ENCODE measurements at places on chromosomes 6 and 20.

- DNase-seq: no peak
These were observed 52.5 kb upstream of the ADGRG6 start for GRCh38 chr6:142249266-142249665.

- no peak for DNase-seq
These were observed 117.3 kb downstream of the EYA2 start for GRCh38 chr20:47011984-47012383.

GRCh38 chr20:415820-416322 lies 7.8 kb downstream of the RBCK1 start:
- DNase-seq: no peak

DNA sequence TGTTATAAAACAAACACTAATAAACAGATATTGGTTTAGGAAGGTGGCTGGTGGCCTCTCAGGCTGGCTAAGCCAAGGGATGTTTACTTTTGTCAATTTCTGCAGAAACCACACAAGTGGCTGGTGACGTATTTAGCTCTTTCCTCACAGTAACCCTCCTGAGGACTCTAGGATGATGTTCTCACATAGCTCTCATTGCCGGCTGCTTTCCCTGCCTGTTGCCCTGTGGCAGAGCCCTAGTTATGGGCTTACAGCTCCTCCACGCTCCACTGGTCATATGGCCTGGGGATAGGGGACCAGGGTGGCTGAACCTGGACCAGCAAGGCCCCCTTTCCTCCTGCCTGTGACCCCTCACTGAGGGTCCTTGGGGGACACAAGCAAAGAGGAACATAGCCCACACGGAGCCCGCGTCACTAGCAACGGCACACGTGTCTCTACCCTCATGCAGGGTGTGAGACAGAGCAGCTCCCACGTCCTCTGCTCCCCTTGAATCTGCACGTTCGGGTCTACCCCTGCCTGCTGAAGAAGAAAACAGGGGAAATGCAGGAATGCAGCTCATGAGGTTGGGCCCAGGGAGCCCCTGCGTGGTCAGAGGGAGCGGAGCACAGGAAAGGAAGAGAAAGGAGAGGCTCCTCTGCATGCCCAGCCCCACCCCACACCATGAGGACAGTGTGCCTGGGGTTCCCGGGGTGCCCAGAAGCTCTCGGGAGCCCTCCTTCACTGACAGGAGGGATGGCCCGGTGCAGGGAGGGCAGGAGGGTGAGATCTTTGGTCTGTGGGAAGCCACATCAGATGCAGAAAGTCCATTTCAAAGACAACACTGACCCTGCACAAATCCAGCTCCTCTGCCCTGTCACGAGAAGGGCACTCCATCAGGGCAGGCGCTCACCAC lies 13.9 kb downstream of the RAMACL start:
- DNase-seq: no peak

- DNase-seq: peak; percentile 74
These were observed 1.3 kb downstream of the C20orf144 start for GRCh38 chr20:33663161-33664084.

GRCh38 chr6:5403609-5404008 lies 142.3 kb downstream of the FARS2 start:
- DNase-seq: no peak

GRCh38 chr20:60283281-60283680 lies 325.1 kb downstream of the CDH26 start:
- DNase-seq: no peak

DNA sequence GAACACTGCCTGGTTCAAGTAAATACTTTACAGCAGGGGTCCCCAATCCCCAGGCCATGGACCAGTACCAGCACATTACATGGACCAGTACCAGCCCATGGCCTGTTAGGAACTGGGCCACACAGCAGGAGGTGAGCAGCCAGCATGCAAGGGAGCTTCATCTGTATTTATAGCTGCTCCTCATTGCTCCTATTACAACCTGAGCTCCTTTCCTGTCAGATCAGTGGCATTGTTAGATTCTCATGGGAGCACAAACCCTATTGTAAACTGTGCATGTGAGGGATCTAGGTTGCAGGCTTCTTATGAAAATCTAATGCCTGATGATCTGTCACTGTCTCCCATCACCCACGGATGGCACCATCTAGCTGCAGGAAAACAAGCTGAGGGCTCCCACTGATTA lies 12.0 kb upstream of the RBPJL start:
- DNase-seq: no peak

DNA sequence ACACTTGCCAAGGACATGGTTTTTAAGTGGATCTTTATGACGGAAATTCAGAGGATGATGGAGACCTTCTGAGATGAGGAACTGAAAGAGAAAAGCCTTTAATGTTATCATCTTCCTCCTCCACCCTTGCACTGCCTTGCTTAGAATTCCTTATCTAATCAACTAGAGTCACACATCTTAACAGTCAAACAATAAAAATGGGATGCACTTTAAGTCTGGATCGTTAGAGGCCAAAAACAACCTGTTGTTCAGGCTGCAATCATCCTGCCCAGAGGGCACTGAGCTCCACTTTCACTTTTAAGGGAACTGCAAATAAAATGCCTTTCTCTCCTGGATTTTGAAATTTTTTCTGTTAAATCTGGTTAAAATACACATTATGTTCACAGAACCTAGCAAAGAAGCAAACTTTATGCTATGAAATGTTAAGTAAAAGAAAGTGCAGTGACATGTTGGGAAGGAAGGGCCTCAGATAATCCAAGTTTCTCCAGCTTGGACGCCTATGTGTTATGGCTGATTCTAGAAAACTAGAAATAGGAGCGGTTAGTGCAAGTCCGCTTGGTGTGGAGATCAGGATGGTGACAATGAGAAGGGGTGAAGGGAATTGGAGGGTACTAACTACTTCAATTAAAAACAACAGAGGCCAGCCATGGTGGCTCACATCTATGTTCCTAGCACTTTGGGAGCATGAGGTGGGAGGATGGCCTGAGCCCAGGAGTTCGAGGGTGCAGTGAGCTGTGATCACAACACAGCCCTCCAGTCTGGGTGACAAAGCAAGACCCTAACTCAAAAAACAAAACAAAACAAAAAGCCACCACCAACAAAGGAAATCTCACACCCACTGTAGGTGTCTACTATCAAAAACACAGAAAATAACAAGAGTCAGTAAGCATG lies 66.4 kb upstream of the KIF13A start:
- no peak for DNase-seq

- no peak for DNase-seq
These were observed 771.2 kb downstream of the KIF16B start for GRCh38 chr20:15802020-15802419.

DNA sequence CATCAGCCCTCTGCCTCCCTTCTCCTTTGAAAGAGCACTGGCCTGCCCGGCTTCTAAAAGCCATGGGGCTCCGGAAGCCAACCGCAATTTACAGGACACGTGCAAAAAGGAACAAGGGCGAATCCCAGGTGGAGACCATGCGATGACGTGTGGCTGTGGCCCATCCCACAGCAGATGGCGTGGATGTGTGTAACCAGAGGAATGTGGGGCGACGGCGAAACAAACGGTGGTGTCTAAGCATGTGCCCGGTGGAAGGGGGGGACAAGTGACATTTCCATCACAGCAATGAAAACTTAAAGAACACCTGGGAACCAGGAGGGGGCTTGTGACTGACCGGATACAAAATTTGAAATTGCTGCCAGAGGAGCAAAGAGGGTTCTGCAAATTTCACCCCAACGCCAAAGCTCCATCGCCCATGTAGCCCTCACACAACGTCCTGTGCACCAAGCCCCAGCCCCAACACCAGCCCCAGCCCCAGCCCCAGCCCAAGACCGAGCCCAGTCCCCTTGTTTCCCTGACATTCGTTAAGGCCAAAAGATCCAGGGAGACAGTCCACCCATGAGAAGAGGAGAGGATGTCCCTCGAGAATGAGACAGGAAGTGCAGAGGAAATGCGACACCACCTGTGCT lies 159.7 kb upstream of the ZNF337 start:
- no peak for DNase-seq

DNA sequence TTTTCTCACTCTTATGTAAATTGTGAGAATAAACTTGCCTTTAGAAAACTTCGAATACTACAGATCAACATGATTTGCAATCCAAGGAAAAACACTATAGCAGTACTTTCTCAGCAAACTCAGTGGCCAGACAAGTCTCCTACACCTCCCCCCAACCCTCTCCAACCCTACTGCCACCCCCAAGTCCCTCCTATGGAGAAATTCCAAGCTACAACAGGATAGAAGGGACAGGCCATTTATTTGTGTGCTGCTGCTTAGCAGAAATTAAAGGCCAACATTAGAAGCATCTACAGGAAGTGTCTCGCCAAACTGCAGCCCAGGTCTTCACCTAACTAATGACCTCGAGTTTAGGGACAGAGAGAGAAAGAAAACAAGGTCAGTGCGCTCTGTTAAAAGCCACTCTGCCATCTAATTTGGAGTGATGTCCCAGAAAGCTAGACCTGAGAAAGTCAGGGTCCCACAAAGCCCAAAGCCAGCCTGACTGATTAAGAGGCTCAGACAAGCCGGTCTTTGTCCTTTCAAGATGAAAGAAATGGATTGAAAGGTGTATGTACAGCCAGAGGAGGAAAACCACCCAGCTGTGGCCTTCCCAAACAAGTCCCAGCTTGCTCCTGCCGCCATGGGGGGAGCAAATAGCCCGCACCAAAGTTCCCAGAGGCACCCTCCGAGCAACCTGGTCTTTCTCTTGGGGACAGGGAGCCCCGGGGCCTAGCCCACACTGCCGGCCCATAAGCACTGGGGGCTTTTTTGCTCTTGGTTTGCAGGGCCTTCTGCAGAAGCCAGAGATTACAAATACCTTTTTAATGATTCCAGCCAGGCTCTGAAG lies 3.4 kb downstream of the BMP7 start:
- no peak for DNase-seq

- no peak for DNase-seq
These were observed 1004.9 kb upstream of the ADGRB3 start for GRCh38 chr6:67630146-67630545.

- DNase-seq: no peak
These were observed 17.4 kb downstream of the CST7 start for GRCh38 chr20:24966317-24967012.

DNA sequence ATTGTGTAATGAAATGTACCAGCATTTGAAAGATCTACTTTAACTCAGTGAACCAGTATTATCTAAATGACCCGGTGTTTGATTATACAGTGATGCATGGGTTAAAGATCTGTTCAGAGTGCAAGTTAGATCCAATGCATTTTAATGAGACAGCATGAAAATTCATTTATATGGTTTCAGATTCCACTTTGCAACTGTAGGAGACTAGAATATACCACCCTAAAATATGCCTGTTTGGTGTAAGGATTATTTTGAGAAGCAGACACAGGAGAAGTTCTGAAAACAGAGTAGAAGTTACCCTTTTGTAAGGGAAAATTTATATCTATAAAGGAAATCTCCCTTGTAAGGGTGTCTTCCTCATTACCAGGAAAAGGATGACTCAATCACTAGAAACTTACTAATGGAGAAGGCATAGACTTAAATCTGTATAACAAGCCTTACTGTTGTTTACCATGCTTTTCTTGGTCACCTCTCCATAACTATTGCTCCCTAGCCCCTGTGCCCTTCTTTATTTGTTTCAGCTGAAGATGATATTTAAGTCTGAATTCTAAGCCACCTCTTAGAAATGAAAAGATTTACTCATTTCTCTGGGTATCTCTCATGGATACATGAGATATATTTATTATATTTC lies 105.4 kb downstream of the NCOA3 start:
- no peak for DNase-seq

GRCh38 chr6:111461860-111462259 lies 21.2 kb downstream of the REV3L start:
- no peak for DNase-seq

DNA sequence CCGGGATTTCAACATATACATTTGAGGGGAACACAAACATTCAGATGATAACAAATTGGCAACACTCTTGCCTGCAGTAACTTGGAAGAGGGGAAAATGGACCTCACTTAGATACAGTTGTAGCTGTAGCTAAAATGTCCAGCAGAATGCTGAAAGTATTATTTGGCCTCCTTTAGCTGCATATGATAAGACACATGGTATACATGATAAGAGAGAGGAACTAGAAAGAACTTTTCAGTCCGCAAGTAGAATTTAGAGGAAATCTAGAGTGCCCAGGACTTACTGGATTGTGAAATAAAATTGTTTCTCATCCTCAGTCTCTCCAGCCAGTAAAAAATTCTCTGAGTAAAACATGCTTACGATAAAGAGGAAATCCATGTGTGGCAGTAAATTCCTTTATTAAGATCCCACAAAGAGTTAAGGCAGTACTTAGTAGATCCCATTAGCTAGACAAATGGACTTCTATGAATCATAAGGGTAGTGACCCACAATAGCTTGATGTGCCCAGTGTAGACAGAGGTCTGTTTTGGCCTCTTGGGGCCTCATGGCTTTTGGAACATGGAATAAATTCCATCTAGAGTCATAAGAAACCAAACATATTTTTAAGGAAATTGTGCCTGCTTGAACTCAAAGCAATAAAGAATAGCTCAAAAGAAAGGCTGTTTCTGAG lies 87.9 kb upstream of the RBM24 start:
- no peak for DNase-seq

- DNase-seq: no peak
These were observed 36.5 kb upstream of the RFPL4B start for GRCh38 chr6:112310439-112311125.

GRCh38 chr6:12957321-12958051 lies 240.9 kb downstream of the PHACTR1 start:
- DNase-seq: no peak

GRCh38 chr6:170416303-170416702 lies 109.7 kb downstream of the FAM120B start:
- DNase-seq: no peak

DNA sequence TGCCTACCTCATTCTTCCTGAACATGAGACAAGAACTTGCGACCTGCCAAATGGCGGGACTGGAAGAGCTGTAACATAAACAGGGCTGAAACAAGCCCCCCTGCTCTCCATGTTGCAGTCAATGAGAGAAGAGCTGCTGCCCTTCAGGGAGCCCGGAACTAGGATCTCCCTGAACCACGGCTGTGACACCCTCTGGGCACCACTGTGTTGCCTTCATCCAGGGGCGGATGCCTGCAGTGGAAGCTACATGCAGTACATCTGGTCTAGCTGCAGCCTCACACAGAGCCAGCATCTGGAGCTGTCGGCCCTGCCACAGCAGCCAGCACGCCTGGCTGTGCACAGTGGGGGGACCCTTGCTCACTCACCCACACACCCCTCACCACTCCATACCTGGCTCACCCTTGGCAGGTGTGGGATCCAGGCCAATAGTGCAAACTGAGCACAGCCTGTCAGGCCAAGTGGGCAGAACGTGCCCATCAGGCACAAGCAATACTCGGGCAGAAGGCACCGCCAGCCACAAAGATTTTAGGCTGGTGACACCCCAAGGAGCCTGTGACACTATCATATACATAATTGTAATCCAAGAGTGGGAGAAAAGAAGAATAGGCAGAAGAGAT lies 451.3 kb downstream of the HTR1B start:
- DNase-seq: no peak

GRCh38 chr20:57999465-58000111 lies 228.9 kb downstream of the ANKRD60 start:
- no peak for DNase-seq

DNA sequence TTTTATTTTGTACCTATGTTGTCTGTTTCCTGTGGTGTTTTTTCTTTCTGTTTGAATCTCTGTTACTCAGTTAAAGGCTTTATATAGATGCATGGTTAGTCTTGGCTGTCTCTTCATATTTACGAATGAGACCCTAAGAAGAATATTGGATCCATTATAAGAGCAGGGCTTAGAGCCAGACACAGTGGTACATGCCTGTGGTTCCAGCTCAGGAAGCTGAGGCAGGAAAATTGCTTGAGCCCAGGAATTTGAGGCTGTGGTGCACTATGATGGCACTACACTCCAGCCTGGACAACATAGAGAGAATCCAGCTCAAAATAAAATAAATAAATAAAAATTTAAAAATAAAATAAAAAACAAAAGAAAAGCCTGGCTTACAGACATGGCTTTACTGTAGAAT lies 211.1 kb downstream of the SOD2 start:
- DNase-seq: no peak

GRCh38 chr6:168056892-168057527 lies 22.0 kb downstream of the FRMD1 start:
- DNase-seq: no peak

Measured in T-helper 9 cell (primary cell).